ENCODE measurements at places on chromosomes 11 and 22.
A peak's percentile ranks its signal among the peaks of the same experiment; 100 is the strongest.

DNA sequence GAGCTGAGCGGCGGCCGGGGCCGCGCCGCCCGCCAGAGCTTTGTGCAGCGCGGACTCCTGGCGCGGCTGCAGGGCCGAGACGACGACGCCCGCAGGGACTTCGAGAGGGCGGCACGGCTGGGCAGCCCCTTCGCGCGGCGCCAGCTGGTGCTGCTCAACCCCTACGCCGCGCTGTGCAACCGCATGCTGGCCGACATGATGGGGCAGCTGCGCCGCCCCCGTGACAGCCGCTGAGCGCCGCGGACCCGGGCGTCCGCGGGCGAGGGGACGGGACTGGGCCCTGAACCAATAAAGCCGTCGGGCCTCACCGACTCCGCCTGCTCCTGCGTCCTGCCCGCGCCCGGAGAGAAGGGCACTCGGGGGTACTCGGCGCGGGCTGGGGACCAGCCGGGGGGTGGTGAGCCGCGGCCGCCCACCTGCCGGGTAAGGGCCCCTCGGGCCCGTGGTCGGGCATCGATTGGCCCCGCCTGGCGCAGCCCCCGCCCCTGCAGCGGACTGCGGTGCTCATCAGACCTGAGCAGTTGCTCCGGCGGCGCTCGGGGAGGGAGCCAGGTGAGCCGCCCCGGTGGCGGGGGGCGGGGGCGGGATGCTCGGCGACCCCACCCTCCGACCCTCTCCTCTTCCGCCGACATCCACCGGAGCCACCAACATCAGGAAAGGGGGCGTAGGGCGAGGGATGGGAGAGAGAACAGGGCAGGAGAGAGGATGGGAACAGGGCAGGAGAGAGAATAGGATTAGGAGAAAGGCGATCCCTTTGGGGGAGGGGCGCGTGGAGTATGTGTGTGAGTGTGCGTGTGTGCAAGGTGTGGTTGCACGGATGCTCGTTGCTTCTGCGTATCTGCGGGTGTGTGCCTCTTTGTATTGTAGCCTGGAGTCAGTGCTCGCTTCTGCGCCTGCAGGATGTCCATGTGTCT is at the start of gene TMEM25:
Gene TMEM25 (plus strand): TSS at position 510 of the 914 bp plus-strand sequence. CDS start 610 bp downstream, outside the sequence.
- DNase-seq = peak; percentile 59

GRCh38 chr22:45102896-45103420 is 60.8 kb upstream of the NUP50 start:
- no peak for DNase-seq

DNA sequence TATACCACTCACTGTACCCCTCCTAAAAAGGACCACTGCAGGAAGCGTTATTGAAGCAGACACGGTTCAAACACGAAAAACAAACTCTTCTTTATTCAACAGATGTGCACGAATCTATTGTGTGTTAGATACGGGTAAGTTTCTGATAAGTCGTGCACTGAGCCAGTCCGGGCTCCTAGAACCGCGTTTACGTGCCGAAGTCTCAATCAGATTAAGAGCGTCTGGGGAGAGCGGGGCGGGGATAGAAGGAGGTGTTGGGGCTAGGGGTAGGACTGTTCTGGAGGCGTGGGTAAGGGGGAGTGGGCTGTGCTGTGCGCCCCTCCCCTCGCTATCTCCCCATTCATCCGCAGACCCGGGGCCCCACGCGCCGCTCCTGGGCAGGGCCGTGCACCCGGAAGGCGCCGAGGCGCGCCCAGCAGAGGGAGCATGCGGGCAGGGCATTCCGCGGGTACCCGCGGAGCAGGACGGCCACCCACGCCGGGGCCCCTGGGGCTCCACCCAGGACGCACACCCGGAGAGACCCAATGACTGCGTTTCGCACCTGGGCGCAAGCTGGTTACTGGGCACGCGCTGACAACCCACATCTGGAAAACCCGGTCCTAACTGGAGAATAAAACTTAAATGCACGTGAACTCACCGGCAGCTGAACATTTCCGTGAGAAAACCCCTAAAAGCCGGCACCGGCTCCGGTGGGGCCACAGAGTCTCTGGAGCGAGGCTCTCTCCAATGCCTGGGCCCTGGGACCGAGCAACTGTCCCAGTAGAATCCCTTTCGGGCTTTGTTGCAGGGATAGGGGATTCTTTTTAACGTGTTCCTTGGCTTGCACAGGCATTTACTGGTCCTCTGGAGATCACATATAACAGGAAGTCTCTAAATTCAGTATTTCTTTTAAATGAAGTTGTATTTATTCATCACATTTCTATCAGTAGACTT is 40.6 kb downstream of the WEE1 start:
- peak; percentile 89 for DNase-seq

DNA sequence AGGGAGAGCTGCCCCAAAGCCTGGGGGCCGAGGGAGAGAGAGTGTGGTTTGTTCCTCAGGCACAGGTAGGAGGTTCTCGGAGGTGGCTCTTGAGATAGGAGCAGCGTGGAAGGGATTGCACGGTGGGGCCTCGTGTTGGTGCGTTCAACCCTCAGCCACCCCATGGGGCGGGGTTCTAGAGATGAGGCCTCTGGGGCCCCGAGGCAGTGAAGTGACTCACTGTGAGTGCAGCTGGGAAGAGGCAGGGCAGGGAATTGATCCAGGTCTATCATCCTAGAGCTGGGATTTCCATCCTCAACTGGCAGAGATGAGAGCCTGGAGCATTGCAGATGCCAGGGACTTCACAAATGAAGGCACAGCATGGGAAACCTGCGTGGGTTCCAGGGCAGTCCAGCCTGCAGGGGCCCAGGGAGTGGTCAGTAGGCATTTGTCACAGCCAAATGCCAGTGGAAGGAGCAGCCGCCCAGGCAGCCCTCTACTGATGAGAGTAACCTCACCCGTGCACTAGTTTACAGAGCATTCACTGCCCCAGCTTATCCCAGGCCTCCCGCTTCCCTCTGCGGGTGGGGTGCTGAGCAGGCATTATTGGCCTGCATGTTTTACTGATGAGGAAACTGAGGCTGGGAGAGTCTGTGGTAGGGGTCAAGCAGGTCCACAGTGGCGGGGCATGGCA is 5.1 kb upstream of the SMARCB1 start:
- no peak for DNase-seq

DNA sequence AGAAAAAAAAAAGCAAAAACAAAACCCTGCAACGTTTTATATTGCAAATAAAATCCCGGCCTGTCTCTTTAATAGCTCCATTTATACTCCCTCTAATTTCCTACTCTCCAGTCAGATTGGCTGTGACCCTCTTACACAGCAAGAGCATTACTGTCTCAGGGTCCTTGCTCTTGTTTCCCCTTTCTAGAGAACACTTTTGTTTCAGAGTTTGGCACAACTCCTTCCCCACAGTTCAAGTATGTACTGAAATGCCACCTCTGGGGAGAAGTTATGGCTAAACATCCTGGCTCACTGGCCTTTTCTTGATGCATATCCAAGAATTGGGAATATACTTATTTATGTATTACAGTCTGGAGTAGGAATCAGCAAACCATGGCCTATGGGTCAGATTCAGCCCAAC is 2.6 kb downstream of the CASP12 start:
- DNase-seq = no peak

GRCh38 chr11:91795139-91795887 is 429.3 kb upstream of the FAT3 start:
- DNase-seq = no peak

- no peak for DNase-seq
Observed at GRCh38 chr11:84071851-84072250, 785.7 kb upstream of the CCDC90B start.

DNA sequence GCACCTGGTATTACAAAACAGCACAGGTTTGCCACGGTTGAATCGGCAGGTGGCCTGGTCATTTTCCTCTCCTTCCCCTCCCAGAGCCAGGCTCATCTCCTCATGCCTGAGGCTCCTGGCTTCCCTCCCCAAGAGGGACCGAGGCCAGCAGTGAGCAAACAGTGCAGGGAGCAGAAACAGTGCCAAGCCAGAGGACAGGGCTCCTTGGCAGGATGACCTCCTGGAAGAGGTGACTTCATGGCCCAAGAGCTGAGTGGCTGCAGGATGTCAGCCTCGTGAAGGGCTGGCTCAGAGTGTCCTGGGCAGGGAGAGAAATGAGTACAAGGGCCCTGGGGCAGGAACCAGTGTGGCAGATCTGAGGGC is 22.8 kb upstream of the PPFIA1 start:
- no peak for DNase-seq

DNA sequence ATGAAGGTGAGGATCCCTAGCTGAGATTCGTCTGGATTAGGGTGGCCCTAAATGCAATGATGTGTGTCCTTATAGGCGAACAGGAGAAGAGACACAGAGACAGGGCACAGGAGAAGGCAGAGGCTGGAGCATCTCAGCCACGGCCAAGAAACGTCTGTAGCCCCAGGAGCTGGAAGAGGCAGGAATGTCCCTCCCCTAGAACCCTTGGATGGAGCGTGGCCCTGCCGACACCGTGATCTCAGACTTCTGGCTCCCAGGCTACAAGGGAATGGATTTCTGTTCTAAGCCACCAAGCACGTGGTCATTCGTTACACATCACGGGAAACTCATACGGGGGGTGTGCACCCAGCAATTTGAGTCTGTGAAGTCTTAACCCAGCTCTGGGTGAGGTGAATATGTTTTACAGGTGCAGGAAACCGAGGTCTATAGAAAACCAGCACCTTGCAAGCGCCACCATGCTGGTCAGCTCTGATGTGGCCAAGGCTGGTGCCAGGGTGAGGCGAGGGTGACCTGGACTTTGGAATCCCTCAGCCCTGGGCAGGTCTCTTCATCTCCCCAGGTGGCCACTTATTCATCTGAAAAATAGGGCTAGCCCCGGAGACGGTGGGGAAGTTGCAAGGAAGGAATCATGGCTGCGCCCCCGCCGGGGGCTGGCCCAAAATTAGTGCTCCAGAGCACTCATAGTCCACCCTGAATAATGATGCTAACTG is 89.5 kb upstream of the FGF3 start:
- DNase-seq = no peak

DNA sequence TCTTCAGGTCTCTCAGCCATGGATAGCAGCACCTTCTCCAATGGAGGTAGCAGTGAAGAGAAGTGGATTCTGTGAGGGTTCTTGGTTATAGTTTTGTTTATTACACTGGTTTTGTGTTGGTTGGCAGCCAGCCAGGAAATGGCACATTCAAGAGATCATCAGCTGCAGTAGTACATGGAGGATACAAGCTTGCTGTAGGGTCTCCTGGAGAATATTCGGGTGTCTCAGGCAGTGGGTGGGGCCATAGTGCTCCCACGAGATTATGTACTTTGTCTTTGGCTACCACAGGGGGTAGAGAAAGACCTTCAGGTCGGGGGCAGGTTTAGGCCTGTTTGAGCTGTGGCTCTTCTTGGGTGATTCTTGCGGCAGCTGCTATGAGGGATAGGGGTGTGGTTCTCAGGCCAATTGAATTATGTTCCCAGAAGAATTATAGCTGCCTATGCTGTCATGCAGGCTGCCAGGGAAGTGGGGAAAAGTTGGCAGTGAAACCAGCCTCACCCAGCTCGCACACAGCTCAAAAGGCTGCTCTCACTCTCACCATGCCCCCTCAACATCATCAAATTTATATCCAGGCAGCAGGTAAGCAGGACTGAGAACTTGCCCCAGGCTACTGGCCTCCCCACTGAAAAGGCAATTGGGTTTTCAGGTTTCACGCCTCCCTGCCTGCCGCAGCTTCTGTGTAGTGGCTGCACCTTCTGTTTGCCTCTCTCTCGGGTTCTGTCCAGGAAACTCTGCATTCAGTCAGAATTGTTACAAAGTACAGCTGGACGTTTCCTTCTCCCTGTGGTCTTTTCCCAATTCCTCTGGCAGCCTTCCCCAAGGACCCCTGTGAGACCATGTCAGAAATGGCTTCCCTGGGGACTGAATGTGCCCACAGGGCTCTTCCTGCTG is 435.5 kb downstream of the LUZP2 start:
- DNase-seq = no peak

- no peak for DNase-seq
Observed at GRCh38 chr11:18772211-18772610, 19.4 kb downstream of the PTPN5 start.

GRCh38 chr11:74755395-74755995 is 6.8 kb downstream of the RNF169 start:
- DNase-seq = no peak

DNA sequence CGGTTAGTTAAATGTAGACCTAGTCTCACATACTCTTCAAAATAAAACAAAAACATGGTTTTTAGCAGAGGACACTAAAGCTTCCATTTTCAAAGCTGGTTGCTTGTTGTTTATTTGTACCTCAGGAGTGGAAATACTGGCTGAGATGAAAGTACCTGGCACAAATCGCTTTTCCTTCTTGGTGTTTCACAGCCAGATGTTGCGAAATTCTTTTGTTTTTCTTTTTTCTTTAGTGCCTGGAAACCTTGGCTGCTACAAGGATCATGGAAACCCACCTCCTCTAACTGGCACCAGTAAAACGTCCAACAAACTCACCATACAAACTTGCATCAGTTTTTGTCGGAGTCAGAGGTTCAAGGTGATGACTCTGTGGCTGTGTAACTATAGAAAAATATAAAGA is 48.3 kb downstream of the KREMEN1 start:
- DNase-seq = no peak

GRCh38 chr11:96254087-96254486 is 88.9 kb downstream of the MAML2 start:
- no peak for DNase-seq

- DNase-seq = no peak
Observed at GRCh38 chr11:40291329-40291728, 1168.1 kb downstream of the LRRC4C start.

Data from T-helper 22 cell (primary cell).